ENCODE measurements at places on chromosomes 2 and 18. TPM values are rescaled to one million over a fixed set of nuclear protein-coding genes. Genes with fewer than 3 reads are reported as not detected.

GRCh38 chr2:179837408-179837807, 24.0 kb downstream of the ZNF385B start:
- no peak for DNase-seq

- DNase-seq: no peak
These were observed 569.3 kb downstream of the TNS1 start for GRCh38 chr2:217433522-217433921.

DNA sequence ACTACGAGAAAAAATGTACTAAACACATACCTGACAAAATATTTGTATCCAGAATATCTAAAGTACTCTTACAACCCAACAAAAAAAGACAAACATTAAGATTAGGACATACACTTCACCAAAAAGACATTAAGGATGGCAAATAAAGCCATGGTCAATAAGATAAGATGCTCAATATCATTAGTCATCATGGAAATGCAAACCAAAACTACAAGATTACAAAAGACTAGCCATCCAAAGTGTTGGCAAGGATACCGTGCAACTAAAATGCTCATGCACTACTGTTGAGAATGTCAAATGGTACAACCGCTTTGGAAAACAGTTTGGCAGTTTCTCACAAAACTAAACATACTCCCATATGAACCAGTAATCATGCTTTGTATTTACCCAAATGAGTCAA, 29.7 kb downstream of the MAP3K2 start:
- no peak for DNase-seq

DNA sequence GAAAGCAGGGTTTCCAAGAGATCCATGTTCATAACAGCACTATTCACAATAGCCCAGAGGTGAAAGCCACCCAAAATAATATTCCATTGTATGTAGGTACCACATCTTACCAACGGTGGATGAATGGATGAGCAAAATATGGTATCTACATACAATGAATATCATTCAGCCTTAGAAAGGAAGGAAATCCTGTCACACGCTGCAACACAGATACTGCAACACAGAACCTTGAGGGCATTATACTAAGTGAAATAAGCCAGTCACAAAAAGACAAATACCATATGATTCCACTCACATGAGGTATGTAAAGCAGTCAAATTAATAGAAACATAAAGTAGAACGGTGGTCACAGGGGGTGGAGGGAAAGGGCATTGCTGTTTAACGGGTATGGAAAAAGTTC, 155.7 kb downstream of the DTNB start:
- no peak for DNase-seq

GRCh38 chr18:79517341-79517740, 121.6 kb downstream of the NFATC1 start:
- DNase-seq: peak; percentile 32

DNA sequence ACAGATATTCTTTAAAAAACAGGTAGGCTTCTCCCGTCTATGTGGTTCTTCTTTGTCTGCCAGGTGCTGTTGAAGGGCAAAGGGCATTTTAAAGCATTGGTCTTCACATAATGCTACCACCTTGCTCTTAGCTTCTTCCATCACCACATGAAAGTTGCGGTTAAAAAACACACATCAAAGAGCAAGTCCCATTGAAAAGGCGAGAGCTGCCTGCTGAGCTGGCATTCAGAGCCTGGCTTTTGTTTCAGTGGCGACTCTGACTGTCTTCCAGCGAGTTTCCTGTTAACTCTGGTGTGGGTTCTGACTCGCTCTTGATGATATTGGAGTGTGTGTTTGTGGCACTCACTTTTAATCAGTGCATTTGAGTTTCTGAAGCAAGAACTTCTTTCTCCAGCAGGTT, 624.9 kb upstream of the FANCL start:
- DNase-seq: no peak

DNA sequence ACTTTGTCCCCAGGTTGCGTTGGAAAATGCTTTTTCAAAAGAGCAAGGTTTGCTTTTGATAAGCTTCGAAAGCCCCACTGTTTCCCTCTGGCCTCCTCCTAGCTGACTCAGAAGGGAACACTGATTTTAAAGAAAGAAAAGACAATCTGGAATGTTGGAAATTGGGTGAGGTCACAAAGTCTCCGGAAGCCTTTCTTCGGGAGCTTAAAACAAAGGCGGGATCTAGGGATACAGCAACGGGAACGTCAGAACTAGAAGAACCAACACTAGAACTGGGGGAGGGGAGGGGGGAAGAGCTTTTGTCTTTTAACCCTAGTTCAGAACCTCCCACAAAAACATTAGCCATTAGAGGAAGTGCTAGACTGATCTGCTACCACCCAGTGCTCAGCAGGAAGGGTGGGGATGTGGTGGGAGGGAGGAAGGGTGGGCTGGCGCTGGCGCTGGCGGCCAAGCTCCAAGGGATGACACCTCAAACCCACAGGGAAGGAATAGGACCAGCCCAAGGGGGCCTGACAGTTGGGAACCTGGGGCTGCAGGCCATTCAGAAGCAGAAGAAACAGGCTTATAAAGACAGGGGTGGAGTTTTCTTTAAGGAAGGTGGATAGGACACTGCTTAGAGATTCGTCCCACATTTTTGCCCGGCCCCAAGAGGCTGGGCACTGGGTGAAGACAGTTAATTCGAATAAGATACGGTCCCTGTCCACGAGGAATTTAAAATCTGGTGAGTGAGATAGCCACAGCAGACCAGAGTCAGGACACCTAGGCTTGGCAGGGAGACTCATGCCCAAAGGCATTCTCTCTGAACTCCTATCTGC, 1.7 kb downstream of the TMSB10 start:
- peak; percentile 70 for DNase-seq

GRCh38 chr2:139386401-139386800, 606.2 kb upstream of the NXPH2 start:
- no peak for DNase-seq

Gene MARCHF4
- not detected for total RNA-seq

Gene ARL5A
- total RNA-seq: 32.3 TPM

Gene LOXHD1
- 0.08 TPM for total RNA-seq
